ENCODE measurements at places on chromosomes 12 and 14.

DNA sequence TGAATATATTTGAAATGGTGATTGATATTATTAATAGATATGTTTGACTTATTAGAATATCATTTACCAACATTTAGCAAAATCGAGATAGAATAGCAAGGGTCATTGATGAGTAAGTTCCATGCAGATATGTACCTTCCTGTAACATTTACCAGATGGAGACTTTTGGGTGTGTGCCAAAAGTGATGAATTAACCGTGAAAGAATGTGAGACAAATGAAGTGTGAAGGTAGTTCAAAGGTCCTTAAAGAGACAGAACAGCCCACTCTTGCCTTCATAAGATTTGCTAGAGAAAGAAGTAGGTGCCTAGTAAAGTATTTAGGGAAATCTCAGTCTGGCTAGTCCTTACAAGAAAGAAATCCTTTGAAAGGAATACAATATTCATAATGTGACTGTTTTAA, 45.5 kb downstream of the FGD4 start:
- DNase-seq: peak; percentile 16

DNA sequence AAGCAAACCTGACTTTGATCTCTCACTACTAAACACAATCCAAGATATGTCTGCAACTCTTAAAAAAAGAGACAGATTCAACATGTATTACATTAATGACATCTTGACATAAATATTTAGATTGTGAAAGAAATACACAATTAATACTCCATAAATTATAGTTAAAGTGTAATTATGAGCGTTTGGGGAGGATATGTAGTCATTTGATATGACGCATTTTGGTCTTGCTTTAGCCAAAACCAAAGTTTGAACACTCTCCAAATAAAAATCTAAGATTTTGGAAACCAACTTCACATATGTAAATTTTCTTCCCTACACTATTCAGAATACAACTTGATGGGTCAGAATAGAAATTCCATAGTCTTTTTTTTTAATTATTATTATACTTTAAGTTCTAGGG, 1257.6 kb downstream of the SLC16A7 start:
- DNase-seq: no peak

- DNase-seq: peak; percentile 62
Observed at GRCh38 chr12:114625294-114625851, 58.6 kb downstream of the TBX3 start.

GRCh38 chr14:104348741-104349140, 210.4 kb downstream of the KIF26A start:
- no peak for DNase-seq

- no peak for DNase-seq
Observed at GRCh38 chr12:34244608-34245007, 222.3 kb downstream of the ALG10 start.

DNA sequence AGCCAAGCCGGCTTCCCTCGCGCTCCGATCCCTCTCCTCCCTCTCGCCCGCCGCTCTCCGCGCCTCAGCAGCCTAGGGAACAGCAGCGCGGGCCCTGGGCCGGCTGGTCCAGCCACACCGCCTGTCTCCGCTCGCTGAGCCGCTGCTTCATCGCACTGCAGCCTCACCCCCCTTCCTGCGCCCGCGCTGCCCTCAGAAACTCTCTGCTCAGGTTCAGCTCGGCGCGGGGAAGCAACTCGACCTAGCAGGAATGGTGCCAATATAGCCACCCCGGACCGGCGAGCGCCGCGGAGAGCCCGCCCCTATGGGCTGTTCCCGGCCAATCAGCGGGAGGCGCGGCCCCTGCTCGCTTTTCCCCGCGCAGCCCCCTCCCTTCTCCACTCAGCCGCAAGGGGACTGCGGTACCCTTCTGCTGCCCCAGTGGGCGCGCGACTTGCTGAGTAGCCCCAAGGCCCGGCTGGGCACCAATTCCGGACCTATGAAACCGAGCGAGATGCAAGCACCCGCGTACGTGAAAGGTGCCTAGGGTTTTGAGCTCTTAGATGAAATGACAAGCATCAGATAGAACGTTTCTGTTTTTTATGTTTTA, at the start of gene ADAMTS20:
TSS of gene ADAMTS20 (minus strand) at position 233 of the 589 bp plus-strand sequence. CDS start 282 bp downstream, outside the sequence.
- DNase-seq: peak; percentile 16

GRCh38 chr12:108282676-108283075, 56.4 kb downstream of the CMKLR1 start:
- DNase-seq: no peak

GRCh38 chr12:25155022-25155576, 39.9 kb downstream of the DNAI7 start:
- DNase-seq: peak; percentile 37

GRCh38 chr12:20268121-20268732, 100.1 kb upstream of the PDE3A start:
- DNase-seq: no peak

- DNase-seq: no peak
Observed at GRCh38 chr14:93017898-93018297, 94.9 kb downstream of the CHGA start.

- DNase-seq: no peak
Observed at GRCh38 chr14:54771411-54772027, 131.1 kb downstream of the GCH1 start.

- peak; percentile 51 for DNase-seq
Observed at GRCh38 chr14:22319526-22320361, 269.3 kb downstream of the DAD1 start.

DNA sequence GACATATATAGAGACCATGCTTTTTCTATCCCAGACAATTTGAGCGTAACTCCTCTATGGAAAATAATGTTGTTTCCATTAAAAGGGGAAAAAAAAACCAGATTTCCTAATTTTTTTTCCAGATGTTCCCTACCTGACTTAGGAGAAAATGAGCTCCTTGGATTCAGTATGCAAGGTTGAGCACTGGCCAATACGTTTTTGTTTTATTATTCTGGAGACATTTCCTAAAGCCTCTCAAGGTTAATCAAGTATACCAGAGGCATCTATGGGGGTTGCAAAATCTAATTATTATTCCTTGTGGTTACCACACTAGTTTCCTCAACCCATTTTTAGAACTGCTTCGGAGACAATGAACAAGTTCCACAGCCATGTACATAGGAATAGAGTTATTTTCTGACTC, 291.3 kb downstream of the SLC16A7 start:
- no peak for DNase-seq

DNA sequence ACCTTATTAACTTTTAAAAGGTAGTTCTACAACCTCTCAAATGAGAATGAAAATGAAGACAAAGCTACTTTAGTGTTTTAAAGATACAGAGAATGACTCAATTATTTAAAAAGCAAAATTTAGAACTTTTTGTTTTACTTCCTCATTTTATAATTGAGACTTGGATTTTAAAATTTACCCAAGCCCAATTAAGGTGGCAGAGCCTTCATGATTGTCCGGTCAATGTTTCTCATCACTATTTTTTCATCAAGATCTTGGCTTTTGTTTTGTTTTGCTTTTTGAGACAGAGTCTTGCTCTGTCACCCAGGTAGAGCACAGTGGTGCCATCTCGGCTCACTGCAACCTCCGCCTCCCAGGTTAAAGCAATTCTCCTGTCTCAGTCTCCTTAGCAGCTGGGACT, 32.7 kb downstream of the PPP4R3A start:
- DNase-seq: no peak

DNA sequence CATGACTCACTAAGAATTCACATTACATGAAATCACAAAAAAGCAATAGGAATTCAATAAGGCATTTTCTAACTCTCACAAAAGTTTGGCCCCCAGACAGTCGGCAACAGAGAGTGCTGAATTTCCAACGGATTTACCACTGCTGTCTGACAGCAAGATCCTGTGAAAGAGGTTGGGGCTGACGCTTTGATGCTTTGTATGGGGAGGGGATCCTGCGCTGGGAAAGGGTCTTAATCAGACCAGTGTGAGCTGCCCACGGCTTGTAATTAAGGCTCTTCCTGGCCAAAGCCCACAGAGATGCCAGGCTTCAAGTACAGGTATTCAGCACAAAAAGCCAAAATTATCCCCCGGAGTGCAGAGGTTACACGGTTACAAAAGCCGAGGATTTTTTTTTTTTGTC, 66.8 kb upstream of the TMCC3 start:
- DNase-seq: no peak

DNA sequence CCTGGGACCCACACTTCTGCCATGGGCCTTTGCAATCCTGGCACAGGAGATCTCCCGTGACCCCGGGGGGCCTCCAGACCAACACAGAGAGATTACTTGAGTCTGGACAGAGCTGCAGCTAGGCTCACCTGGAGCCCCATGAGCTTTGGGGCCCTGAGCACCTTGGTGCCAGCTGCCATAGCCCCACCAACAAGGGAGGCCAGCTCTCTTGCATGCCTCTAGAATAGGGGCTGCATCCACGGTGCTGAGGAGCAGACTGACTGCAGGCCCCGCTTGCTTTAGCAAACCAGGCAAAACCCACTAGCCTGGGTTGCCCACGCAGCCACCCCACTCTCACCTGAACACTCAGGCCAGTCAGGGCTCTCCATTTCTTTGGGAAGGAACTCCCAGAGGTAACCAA, 3.7 kb upstream of the OR4N2 start:
- DNase-seq: no peak

All from GM03348 (cell line).